ENCODE measurements at places on chromosomes 4 and X. TPM values are rescaled to one million over a fixed set of nuclear protein-coding genes. Genes with fewer than 3 reads are reported as not detected.

DNA sequence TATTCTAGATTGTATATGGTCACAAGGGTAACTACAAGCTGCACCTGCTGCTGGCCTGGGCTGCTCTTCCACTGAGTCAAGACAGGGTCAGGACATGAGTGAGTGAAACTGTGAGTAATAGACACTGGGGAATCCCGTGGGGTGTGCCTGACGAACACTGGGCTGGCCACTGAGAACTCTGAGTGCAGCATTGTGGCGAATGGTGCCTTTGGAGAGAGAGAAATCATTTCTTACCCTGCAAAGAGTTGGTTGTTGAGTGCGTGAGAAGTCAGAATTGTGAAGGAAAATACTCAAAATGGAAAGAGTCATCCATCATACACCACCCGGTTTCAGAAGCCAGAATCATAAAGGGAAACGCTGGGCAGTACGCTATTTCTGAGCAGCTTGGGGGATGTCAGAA lies 43.1 kb upstream of the LSM6 start:
- DNase-seq: no peak

The PNMA3 gene
- 1.3 TPM for total RNA-seq

GRCh38 chr4:15003401-15003890 lies 1.2 kb downstream of the CPEB2 start:
- peak; percentile 52 for DNase-seq

The PAGE1 gene
- 77.5 TPM for total RNA-seq

The PCDH11X gene
- total RNA-seq: not detected

GRCh38 chr4:81069706-81070331 lies 39.3 kb downstream of the BMP3 start:
- DNase-seq: peak; percentile 55

GRCh38 chr4:28469886-28470285 lies 1609.2 kb downstream of the STIM2 start:
- no peak for DNase-seq

The NKX6-1 gene
- total RNA-seq: not detected

GRCh38 chrX:85992811-85993229 lies 54.5 kb downstream of the CHM start:
- DNase-seq: no peak
